ENCODE measurements at places on chromosomes 1 and 21.

DNA sequence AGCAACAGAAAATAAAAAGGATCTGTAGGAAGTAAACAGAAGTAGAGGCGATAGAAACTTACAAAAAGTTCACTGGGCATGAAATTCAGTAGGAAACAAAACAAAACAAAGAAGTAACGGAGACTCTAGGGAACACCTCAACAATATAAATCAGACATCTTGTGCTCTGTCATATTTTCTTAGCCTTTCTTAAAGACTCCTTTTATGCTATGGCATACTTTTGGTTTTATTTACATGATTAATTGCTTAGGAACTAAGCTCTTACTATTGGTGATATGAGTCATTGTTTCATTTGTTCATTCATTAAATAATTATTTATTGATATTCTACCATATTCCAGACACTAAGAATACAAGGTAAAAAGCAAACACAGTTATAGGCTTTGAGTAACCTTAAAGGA lies 126.6 kb downstream of the KCNT2 start:
- peak; percentile 14 for DNase-seq

- no peak for DNase-seq
Measured at GRCh38 chr1:31266547-31266946, 26.9 kb upstream of the NKAIN1 start.

DNA sequence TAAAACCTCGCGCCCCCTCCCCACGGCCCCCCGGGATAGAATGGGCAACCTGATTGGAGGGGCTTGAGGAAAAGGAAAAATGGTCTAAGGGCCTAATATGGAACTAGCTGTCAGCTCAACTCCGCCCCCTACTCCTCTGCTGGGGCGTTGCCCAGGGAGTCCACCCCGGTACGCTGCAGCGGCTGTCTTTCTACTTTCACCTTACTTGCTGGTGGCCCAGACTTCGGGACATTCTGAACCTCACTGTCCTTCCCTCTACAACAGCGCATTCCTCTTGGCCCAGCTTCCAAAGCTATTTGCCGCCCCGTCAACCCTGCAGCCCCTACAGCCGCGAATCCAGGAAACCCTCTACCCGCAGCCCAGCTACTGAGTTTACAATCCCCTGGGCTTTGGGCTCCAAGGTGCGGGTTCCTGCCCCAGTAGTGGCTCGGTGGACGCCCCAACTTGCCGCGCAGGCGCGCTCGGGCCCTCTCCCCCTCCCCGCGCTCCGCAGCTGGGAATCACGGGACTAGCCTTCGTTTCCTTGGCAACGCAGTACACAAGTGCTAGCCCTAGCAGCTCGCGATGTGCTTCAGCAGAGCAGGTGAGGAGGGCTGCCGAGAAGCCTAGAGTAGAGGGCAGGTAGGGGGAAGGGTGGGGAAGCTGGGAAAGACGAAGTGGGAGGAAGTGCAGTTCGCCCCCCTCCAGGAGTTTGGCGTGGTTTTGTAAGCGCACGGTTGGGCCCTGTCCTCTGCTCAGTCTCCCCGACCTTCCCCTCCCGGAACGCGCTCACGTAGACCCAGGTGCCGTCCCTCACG lies 55.6 kb downstream of the CHIA start:
- peak; percentile 59 for DNase-seq

- no peak for DNase-seq
Measured at GRCh38 chr1:143497374-143497747, 474.4 kb downstream of the FAM72C start.

DNA sequence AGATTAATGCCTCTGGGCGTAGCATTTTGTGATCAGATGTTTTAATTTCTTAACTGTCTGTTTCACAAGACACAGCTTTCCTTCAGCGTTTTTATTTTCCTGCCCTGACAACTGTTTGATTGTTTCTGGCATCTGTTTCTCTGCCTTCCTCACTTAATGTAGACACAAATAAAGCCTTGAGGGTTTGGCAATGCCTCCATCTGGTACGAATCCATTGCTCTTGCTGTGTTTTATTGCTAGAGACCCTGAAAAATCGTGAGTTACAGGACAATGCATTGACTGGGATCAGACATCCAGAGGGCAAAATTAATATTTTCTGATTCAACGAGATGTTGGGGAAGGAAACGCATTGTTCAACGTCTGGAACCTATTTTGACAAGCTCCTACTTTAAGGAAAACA lies 363.5 kb downstream of the MRPL39 start:
- DNase-seq = no peak

DNA sequence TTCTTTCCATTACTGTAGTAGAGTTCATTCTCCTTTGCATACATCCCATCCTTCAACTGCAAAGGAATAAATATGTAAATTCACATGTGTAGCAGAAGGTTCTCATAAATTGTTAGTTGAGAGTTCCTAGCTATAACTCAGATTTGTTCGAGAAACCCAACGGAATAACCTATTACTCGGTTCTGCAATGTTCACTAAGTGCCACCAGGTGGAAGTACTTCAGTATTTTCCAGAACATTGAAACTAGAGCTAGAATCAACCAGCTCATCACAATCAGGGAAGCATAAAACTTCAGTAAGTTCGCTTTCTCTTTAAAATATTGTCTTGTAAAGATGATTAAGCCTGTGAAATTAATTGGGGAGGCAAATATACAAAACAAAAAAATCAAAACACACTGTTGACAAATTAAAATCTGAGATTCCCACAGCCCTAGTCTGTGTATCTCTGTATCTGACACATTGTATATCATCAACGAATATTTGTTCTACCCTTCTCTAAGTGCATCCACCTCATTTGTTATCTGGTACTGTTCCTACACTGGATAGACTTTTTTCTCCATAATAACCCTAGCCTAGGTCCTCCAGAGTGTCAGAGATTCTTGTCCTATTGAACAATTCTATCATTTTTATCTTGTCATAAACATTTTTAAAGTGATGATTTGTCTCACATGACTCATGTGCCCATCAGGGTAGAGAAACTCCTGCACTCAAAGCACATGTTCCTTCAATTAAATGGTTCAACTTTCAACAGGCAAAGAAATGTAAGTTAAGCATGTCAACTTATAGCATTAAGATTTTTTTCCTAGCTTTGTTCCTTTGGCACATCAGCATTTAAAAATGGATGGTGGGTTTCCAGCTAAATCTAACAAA lies 31.9 kb downstream of the MROH9 start:
- DNase-seq = peak; percentile 50

GRCh38 chr21:31331231-31331630 lies 12.8 kb downstream of the TIAM1 start:
- DNase-seq = no peak

DNA sequence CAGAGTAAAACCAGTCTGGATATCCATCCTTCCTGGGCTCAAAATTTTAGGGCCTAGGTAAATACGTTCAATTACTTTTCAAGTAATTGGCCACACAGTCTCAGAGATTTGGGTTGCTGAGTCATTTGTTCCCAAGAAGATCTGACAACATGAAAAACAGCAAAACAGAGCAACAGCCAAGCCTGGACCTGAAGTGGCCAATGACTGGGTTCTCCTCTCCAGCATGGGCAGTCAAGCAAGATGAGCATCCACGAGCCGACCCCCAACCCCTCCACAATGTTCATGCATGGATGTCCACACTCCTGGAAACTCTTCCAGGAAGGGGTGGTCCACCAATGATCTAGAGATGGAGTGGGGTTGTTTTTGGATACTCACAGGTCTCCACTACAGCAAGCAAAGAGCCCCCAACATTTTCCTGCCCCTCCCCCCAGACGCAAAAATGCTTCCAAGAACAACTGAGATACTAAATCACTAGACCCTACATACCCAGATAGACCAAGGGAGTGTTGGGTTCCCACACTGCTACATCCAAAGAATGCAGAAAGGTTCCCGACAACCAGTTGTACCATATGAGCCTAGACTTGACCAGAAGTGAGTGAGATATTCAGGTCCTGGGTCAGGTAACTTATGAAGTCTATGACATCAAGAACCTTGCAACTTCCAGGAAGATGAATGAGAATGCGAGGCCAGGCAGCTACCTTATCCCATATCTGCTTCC lies 73.0 kb downstream of the CD46 start:
- DNase-seq = peak; percentile 52

- DNase-seq = peak; percentile 88
Measured at GRCh38 chr1:248821101-248821500, 4.6 kb downstream of the SH3BP5L start.

DNA sequence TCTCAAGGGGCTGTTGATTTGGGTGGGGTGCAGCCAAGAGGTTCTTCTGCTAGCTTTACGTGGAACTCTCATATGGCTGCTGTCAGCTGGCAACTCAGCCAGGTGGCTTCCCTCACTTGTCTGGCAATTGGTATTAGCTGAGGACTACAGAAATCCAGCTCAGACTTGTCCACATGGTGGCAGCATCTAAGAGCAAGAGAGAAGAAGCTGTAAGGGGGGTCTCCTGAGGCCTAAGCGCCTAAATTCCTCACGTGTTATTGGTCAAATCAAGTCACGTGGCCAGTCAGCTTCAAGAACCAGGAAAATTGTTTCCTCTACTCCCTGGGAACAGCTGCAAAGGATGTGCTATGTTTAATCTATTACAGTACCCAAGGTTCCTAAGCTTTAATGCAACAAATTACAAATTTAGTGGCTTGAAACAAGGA lies 4.2 kb upstream of the DYRK3 start:
- peak; percentile 98 for DNase-seq

DNA sequence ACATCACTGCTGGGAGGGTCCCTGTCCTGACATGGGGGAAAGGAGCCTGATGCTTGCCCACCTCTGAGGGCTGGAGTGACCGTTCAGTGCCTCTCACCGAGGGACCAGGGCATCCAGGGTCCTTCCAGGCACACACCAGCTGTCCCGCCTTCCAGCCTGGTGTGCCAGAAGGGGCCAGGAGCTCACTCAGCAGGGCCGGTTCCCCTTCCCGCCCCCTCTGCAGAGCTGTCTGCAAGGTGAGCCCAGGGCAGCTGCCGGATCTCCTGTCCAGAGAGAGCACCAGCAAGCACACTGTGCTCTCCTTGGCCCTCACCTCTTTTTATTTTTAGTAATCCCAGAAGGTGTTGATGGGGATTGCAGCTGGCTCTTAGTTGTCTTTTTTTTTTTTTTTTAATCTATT lies 16.9 kb downstream of the H6PD start:
- no peak for DNase-seq

DNA sequence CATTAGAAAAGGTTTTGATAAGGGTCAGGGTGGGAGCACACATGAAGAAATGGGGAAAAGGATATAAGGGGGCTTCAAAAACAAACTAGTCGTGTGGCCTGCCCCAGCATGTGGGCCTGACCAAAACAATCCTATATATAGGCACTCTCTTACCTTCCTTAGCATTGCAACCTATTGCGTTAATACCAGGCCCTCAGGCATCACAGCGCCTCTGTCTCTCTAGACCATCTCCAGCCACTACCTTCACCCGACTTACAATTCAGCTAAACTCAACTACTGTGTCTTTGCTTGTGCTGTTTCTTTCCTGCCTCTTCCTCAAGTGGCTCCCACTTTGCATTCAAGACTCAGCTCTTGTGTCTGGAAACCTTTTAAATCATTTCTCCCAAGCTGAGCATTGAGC lies 47.0 kb upstream of the GJA5 start:
- DNase-seq = no peak

DNA sequence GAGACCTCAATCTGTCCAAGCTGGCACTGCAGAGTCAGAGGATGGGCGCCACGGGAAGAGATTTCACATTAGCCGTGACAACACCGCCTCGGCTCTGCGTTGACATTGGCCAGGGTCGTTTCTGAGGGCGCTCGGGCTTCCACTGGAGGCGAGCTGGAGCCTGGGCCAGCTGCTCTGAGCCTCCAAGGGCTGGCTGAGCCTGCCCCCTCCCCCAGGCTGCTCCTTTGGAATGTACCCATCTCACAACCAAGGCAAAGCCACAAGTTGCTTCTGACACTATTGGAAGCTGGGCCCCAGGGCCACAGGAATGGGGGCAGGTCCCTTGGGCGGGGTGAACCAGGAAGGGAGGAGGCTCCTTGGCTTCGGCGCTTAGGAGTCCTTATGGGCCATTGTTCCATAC lies 12.7 kb downstream of the GPR3 start:
- DNase-seq = no peak

DNA sequence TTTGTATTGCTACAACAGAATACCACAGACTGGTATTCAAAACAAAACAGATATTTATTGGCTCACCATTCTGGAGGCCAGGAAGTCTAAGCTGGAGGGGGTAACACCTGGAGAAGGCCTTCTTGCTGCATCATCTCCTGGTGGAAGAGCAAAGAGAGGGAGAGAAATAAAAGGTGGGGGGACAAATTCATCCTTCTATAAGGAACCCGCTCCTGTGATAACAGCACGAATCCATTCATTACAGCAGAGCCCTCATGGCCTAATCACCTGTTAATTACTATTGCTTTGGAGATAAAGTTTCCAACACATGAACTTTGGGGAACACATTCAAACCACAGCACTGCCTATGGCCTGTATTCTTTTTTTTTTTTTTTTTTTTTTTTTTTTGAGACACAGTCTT lies 5.4 kb downstream of the S100A2 start:
- no peak for DNase-seq

DNA sequence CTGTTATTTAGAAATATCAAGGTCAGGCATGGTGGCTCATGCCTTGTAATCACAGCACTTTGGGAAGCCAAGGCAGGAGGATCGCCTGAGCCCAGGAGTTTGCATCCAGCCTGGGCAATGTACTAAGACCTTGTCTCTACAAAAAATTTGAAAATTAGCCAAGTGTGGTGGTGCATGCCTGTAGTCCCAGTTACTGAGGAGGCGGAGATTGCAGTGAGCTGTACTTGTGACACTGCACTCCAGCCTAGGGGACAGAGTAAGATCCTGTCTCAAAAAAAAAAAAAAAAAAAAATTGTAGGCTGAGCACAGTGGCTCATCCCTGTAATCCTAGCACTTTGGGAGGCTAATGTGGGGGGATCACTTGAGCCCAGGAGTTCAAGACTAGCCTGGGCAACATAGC lies 45.3 kb downstream of the PIK3CD start:
- DNase-seq = no peak

GRCh38 chr1:94101613-94102525 lies 19.1 kb downstream of the ABCA4 start:
- DNase-seq = no peak

- DNase-seq = no peak
Measured at GRCh38 chr1:116904791-116905320, 4.9 kb upstream of the PTGFRN start.

DNA sequence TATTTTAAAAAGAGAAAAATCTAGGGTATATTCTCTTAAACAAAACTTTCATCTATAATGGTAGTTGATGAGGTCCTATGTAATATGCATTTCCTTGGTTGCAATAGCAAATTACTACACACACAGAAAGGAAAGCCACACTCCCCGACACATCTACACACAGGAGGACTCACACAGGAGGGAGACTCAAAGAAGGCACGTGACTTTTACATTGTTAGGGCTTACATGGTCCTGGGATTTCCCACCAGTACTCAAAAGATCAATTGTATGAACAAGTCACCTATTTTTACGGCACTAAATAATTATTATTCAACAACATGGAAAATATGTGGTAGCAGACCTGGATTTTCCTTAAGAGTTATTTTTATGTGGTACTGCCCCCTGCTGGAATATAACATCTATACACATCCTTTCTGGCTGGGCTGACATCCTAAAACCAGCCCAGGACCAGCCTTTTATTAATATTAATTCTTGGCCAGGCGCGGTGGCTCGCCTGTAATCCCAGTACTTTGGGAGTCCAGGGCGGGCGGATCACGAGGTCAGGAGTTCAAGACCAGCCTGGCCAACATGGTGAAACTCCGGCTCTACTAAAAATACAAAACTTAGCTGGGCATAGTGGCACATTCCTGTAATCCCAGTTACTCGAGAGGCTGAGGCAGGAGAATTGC lies 33.9 kb upstream of the LGALS8 start:
- peak; percentile 53 for DNase-seq
